ENCODE measurements at places on chromosomes 16 and 17.

DNA sequence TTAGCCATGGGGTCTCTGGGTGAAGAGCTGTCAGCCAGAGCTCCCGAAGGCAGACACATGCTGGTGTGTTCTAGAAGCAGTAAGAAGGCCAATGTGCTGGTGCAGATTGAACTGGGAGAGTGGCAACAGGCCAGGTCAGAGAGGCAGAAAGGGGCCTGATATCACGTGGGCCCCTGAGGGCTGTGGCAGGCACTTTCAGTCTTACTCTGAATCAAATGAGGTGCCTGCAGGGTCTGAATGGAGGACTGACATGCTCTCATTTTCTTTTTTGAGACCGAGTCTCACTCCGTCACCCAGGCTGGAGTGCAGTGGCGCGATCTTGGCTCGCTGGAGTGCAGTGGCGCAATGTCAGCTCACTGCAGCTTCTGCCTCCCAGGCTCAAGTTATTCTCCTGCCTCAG, 293.8 kb downstream of the ABCC12 start:
- no peak for DNase-seq

DNA sequence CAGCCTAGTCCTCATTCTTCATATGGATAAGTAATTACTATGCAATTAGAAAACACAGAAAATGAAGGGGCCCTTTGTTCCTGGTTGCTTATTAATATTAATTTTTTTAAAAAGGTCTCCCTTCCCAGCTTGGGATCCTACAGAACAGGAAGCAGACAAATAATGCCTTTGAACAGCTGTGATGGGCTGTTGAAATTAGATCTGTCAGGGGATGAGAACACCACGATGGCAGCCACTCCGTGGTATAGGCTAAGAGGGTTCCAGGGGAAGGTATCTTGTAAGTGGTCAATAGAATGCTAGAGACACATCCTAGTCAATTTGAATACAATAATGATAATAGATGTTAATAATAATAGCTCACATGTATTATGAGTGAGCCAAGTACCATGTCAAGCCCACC, 83.1 kb downstream of the CCDC182 start:
- DNase-seq = no peak

DNA sequence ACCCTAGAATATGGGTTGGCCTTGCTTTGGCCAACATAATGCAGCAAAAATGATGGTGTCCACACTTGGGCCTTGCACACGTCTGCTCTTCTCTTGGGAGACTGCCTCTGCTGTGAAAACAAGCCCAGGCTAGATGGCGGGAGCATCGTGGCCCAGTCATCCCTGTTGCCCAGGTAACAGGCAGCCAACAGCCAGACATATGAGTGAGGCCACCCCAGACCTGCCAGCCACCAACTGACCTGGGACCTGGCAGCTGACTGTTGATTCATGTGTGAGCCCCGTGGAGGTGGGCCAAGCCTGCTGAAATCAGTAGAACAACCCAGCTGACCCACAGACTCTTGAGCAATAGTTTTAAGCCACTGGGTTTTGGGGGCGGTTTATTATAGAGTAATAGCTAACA, 39.4 kb upstream of the CDH3 start:
- DNase-seq = no peak

GRCh38 chr16:81779536-81780320, 637 bp downstream of the PLCG2 start:
- no peak for DNase-seq

- DNase-seq = no peak
Observed at GRCh38 chr16:15708997-15709396, 59.0 kb downstream of the NDE1 start.

- DNase-seq = no peak
Observed at GRCh38 chr17:39036009-39036408, 68.8 kb upstream of the FBXO47 start.

DNA sequence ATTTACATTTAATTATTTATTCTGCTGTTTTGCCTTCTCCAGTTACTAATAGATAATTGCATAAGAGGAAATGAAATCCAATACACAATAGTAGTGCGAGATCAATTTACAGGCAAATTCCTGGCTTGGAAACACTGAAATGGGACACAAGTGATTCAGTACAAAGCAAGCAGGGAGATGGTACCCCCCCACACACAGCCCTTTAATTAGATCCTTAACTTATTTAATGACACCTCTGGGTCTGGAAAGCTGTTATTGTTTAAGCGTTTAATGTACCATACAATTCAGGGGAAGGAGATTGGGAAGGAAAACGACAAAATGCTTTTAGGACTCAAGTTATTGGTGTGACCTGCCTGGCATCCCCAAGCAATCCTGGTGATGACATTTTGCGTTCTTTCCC, 318.2 kb downstream of the NPIPA8 start:
- no peak for DNase-seq

- no peak for DNase-seq
Observed at GRCh38 chr17:76635659-76636360, 7.7 kb downstream of the ST6GALNAC1 start.

GRCh38 chr16:20850981-20851380, 44.7 kb downstream of the REXO5 start:
- no peak for DNase-seq

DNA sequence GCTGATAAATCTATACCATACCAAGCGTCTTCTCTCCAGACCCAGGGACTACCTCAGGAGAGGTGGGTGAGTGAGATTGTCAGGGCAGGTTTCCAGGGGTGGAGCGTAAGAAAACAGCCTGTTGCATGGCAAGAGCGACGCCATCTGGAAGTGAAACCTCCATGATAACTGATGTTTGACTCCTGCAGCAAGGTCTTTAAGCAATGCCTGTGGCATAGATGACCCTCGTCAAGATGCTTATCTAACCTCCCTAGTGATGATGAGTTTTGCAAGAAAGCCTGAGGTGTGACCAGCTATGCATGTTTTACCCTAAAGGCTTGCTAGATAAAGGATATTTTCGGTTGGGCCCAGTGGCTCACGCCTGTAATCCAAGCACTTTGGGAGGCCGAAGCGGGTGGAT, 71.6 kb downstream of the GSG1L start:
- no peak for DNase-seq

- DNase-seq = no peak
Observed at GRCh38 chr16:30352488-30353401, 2.4 kb downstream of the CD2BP2 start.

DNA sequence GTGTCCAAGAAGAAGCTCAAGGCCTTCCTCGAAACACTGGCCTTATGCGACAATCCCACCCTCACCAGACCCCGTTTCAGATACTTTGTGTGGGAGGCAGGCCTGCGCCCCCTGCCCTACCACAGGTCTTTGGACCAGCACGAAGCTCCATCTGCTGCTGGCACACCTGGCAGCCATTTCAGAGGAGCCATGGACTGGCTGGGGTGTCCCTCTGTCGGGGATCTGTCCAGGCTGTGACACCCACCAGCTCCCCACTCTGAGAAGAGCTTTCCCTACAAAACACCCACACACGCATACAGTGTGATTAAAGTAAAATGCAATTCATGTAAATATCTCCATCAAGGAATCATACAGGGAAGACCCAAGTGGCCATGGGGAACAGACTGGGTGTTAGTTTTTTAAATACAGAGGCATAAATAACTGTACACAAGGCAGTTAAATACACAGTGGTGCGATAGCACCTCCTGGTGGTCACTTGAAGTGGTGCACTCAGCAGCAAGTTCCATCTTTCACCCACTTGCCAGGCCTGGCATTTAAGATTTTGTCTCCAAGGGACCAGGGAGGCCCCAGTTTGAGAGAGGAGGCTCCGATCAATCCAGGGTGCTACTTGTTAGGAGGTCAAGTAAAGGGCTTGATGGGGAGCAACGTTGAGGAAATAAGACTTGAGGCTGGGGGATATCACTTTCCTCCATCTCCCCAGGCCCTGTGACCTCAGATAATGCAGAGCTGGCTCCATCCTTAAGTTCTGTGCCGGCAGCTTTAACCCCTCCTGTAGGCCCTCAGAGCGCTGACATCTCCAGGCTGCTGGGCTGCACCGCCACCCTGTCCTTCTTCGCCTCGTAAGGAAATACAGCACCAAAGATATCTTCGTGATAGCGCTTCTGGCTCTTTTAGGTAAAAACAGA, 43.6 kb downstream of the NOS2 start:
- peak; percentile 50 for DNase-seq

DNA sequence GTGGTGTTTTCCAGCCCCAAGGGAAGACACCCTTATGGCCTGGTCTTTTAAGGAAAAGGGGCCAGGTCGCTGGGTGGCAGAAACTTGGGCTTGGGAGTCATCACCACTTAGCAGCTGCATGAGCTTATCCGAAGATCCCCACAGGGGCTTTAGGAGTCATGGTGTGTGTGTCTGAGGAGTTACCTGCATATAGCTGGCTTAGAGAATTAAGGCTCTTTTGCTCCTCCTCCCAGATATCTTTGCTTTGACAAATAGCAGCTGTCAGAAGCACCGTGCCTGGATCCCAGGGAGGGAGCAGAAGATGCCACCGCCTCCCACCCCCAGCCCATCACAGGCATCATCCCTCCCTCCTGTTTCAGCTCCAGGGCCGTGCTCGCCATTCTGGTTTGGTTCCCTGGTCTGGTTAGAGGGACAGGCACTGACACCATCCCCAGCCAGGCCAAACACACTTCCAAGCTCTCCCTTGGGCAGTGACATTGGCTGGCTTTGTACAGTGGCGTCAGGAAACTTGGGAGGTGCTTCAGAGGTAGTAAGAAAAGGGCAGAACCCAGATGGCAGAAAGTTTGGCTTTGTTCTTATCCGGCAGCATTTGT, 17.4 kb downstream of the LDHD start:
- no peak for DNase-seq

GRCh38 chr16:52073024-52073423, 473.9 kb downstream of the TOX3 start:
- DNase-seq = no peak

- DNase-seq = no peak
Observed at GRCh38 chr16:66224626-66225025, 141.9 kb upstream of the CDH5 start.

- DNase-seq = no peak
Observed at GRCh38 chr17:81303385-81303784, 8.3 kb upstream of the SLC38A10 start.
